Tibial artery (tissue), 4 donors: ENCODE measurements at places on chromosomes 16 and 17.

DNA sequence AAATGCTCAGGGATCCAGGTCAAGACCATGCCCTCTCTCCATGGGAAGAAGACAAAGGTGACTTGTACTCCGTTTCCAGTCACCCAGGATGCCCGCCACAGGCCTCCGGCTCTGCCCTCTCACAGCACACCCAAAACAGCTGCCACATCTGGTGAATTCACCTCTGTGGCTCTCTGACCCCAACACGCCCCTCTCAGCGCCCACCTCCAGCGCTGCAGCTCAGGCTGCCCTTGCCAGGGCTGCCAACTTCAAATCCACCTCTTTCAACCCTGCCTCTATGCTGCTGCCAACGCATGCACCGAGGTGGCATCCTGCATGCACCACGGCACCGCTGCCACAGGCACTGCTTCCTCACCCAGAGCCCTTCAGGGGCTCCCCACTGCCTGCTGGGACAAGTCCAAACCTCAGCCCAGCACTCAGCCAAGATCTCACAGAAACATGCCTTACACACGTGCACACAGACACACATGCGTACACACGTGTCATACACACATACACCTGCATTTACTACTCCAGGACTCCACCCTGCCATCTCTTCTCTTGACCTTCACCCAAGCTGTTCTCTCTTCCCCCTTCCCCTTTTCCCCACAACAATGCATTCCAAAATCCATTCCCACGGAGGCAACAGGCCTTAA, 7.5 kb downstream of the HID1 start:
- DNase-seq: no peak
- H3K36me3 ChIP-seq: no peaks in the 10 kb centered on the region
- no peaks in the 10 kb centered on the region for H3K4me1 ChIP-seq
- no peak overlapping the region for H3K4me3 ChIP-seq

- no peak for DNase-seq
- no peaks in the 10 kb centered on the region for H3K27me3 ChIP-seq
- H3K4me1 ChIP-seq: no peaks in the 10 kb centered on the region
- H3K27ac ChIP-seq: no peak overlapping the region
- no peak overlapping the region for H3K4me3 ChIP-seq
- no peaks in the 10 kb centered on the region for H3K36me3 ChIP-seq
Observed at GRCh38 chr16:19776565-19776964, 58.5 kb downstream of the IQCK start.

- no peaks in the 10 kb centered on the region for H3K36me3 ChIP-seq
- no peak for DNase-seq
- H3K4me3 ChIP-seq: no peak overlapping the region
- H3K4me1 ChIP-seq: no peaks in the 10 kb centered on the region
- H3K27me3 ChIP-seq: peaks cover 52% of the 10 kb centered on the region
Observed at GRCh38 chr16:8551388-8552332, 38.7 kb downstream of the TMEM114 start.

DNA sequence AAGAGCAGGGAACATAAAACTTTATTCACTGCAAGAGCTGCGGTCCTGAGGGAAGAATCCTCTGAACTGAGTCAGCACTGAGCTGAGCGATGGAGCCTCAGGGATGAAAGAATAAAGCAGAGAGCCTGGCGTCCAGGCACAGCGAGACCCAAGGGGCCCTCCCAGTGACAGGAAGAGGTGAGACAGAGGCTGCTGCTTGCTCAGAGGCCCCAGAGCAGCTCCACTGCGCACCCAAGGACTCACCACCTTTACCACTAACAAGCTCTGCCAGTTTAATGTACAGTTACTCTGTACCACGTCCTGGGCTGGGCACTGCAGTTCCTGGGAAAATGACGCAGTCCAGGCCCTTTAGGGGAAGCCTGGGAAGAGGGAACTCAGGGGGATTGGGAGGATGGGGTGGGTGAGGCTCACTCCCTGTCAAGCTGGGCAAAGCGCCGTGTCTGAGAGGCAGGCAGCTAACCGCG, 5.6 kb downstream of the GFAP start:
- no peaks in the 10 kb centered on the region for H3K36me3 ChIP-seq
- no peak for DNase-seq
- H3K27ac ChIP-seq: no peak overlapping the region
- H3K27me3 ChIP-seq: peaks cover 21% of the 10 kb centered on the region

DNA sequence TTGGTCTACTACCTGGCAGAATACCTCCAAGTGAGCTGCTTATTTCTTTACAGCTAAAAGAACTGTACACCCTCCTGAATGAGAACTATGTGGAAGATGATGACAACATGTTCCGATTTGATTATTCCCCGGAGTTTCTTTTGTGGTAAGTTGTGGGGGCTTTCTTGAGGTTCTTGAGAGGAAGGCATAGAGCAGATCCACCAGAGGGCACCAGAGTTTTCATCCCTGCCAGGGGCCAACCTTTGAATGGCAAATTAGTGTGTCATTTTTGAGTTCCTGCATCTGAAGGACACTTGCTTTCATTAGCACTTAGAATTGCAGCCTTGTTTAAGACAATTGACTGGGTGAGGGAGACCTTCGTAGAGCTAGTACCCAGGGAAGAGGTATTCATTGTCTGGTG, 35.0 kb downstream of the NMT1 start:
- H3K27ac ChIP-seq: peak overlapping the region; percentile 84
- DNase-seq: no peak
- H3K36me3 ChIP-seq: peaks cover 50% of the 10 kb centered on the region
- H3K4me3 ChIP-seq: no peak overlapping the region

DNA sequence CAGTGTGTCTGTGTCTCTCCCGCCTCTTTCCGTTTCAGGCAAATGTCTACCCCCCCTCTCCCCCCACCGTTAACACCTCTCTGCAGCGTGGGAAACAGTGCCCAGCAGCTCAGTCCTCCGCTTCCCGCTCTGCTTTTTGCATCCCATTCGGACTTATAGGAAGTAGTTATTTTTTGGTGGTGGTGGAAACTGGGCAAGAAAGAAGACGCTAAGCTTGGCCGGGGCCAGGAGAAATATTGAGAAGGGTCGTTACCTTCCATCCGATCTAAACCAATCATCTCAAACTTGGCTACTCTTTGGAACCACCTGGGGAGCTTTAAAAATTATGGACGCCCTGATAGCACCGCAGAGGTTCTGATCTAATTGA, 499 bp upstream of the HLF start:
- H3K4me3 ChIP-seq: peak overlapping the region; percentile 84
- DNase-seq: no peak
- peaks cover 50% of the 10 kb centered on the region for H3K4me1 ChIP-seq

DNA sequence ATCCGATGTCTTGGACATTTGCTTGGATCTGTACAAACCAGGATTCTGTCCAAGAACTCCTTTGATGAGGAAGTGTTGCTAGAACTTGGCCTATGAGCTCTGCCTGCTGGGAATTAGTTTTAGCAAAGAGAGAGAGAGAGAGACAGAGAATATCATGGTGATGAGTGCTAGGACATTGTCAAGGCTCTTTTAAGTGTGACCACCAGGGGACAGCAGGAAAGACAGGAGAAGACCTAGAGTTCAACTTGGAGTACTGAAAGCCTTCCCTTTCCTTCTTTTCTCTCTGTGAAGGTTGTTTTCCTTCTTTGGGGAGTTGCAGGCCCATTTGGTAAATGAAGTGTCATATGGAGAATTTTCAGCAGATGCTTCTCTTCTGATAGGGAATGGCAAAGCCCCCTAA, 389.2 kb upstream of the HSBP1 start:
- H3K4me3 ChIP-seq: no peak overlapping the region
- DNase-seq: no peak
- H3K4me1 ChIP-seq: no peaks in the 10 kb centered on the region

DNA sequence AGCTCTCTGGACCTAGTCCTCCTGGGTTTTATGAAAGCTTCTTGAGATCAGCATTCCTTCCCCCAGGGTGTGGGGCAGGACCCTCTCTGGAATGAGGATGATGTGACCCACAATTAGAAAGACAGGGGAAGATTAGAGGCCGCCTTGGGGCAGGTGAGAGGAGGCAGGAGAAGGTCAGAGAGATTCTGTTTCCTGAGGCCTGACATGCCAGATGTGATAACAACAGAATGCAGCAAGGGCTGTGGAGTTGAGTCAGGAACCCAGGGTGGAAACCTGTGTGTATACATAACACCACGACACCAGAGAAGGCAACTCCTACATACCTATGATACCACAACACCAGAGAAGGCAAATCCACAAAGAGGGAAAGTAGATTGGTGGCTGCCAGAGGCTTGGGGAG, 5.4 kb upstream of the SLC5A10 start:
- H3K36me3 ChIP-seq: no peaks in the 10 kb centered on the region
- H3K4me3 ChIP-seq: no peak overlapping the region
- H3K27me3 ChIP-seq: peaks cover 42% of the 10 kb centered on the region
- DNase-seq: no peak
- H3K27ac ChIP-seq: no peak overlapping the region
- H3K4me1 ChIP-seq: no peaks in the 10 kb centered on the region

DNA sequence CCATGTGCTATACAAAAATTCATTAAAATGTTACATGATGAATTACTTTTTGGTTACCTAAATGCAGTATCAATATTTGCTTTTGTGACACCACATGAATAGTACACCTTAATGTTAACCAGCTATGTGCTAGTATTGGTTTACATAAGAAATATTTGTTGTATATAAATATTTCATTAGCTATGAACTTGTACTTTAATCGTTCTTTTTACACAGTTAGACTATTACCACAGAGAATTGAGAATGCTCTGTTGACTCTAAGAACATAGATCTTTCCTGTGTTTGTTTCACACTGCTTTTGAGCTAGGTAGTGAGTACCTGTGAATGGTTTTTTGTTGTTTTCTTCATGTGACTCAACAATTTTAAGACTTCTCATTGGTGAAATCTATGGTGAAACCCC, 93.4 kb downstream of the KANSL1 start:
- H3K36me3 ChIP-seq: no peaks in the 10 kb centered on the region
- H3K27ac ChIP-seq: no peak overlapping the region
- DNase-seq: no peak
- no peak overlapping the region for H3K4me3 ChIP-seq
- no peaks in the 10 kb centered on the region for H3K4me1 ChIP-seq

GRCh38 chr16:48128769-48129168, 27.0 kb downstream of the ABCC12 start:
- H3K27me3 ChIP-seq: no peaks in the 10 kb centered on the region
- no peak overlapping the region for H3K27ac ChIP-seq
- no peaks in the 10 kb centered on the region for H3K36me3 ChIP-seq

DNA sequence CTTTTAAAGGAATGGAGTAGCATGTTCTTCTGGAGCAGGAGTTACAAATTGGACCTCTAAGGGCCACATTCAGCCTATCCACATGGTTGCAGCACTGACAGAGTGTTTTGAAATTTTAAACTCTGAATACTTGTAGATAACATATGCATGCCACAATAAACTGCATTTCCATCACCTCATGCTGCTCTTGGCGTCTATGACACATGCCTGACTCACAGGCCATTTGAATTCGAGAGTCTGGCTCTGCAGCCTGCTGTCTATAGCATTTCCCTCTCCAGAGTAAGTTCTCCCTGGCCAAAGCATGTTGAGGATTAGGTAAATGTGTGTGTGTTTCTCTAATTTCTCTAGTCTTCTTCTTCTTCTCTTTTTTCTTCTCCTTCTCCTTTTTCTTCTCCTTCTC, 28.7 kb upstream of the MYOCD start:
- peaks cover 12% of the 10 kb centered on the region for H3K4me1 ChIP-seq
- H3K27ac ChIP-seq: peak overlapping the region; percentile 70
- no peak for DNase-seq
- no peaks in the 10 kb centered on the region for H3K27me3 ChIP-seq
- H3K36me3 ChIP-seq: no peaks in the 10 kb centered on the region

DNA sequence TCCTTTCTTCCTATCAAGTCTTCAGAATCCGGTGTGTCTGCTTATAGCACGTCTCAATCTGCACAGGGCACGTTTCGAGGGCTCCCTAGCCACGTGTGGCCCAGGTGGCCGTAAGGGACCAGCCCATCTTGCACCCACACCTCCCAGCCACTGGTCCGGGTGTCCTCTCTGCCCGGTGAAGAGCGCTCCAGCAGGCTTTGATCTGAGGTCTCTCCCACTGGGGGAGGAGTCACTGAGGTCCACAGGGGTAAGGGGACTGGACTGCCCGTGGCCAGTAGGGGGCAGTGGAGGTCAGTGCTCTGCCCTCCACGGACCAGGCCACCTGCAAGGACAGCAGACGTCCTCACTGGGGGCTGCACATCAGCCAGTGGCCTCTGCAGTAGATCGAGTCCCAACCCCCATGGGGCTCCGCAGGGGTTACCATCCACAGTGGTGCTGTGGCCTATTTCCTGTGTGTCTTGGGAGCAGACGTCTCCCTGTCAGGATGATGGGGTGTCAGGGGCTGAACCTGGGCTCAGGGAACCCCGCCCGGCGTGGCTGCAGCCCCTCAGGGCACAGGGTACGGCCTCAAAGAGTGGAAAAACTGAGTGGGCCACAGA, 204.1 kb upstream of the CIBAR2 start:
- H3K27ac ChIP-seq: peak overlapping the region; percentile 14
- no peak overlapping the region for H3K4me3 ChIP-seq
- peaks cover 4% of the 10 kb centered on the region for H3K27me3 ChIP-seq
- H3K36me3 ChIP-seq: no peaks in the 10 kb centered on the region
- peaks cover 34% of the 10 kb centered on the region for H3K4me1 ChIP-seq

- H3K4me1 ChIP-seq: no peaks in the 10 kb centered on the region
Observed at GRCh38 chr16:817001-817906, 16.7 kb upstream of the GNG13 start.

DNA sequence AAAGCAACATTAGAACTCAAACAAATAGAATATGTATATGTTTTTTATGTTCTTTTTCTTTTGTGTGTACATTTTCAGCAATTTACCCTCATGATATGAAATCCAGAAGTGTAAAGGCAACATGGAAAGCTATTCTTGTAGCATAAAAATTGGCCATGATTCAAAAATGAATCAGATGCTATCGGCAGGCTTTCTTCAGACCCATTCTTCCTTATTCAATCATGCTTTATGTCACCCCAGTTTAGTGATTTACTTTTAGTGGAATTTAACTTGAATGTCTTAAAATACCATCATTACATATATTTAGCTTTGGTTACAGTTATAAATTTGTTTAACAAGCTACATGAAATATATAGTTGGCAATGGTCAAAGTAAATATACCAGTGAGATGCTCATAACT, 21.4 kb upstream of the SMIM36 start:
- no peaks in the 10 kb centered on the region for H3K4me1 ChIP-seq
- H3K36me3 ChIP-seq: no peaks in the 10 kb centered on the region
- DNase-seq: no peak
- H3K27me3 ChIP-seq: no peaks in the 10 kb centered on the region

DNA sequence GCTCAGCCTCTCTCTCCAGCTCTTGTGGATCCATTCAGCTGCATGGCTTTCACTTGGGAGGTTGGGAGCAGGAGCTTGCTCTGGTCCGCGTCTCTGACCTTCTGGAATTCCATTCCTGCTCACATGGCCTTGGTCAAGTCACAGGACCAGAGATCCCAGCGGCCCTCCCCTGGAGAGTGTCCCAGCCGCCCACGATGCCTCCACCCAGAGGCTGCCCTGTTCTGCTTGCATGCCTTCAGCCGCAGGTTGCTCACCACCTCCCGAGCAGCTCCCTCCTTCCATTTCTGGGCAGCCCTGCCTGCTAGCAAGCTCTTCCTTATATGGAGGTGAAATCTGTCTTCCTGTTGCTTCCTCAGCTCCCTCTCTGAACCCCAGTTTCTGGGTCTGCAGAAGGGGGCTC, 32.6 kb downstream of the RAI1 start:
- DNase-seq: no peak
- no peaks in the 10 kb centered on the region for H3K36me3 ChIP-seq
- H3K4me1 ChIP-seq: peaks cover 52% of the 10 kb centered on the region
- H3K27me3 ChIP-seq: no peaks in the 10 kb centered on the region
- peak overlapping the region; percentile 22 for H3K4me3 ChIP-seq
